Brain microvascular endothelial cell (primary cell): ENCODE measurements at places on chromosomes 3 and 15.

DNA sequence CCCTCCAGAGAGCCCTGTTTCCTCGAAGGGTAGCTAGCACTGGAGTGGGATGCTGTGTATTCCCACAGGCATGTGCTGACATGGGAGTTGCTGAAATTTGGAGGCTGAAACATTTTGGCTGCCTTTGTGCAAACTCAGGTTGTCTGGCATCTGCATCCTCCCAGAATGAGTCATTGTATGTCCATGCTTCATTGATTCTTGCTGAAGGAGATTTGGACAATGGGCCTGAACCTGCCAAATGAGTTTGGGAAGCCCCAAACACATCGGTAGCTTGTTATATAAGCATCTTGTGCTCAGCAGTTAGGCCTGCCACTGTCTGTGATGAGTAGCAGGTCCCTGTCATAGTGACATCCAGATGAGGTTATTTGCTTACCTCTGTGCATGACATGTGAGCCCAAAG, 160.0 kb downstream of the IL5RA start:
- no peak for DNase-seq

DNA sequence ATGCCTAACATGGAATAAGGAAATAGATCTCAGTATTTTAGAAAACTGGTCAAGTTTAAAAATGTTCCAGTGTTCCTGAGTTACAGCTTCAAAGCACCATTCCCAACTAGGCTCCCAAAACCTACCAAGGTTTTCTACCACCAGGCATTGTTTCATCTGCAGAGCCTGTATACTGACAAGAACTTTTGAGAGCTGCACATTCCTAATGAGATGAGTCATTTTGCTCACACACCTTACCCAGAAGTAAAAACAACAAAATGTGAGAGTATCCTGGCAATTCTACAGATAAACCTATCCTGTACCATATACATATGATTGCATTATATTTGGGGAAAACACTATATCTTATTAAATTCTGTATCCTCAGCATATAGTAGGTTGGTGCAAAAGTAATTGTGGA, 90.7 kb downstream of the ATP8B4 start:
- no peak for DNase-seq

- peak; percentile 92 for DNase-seq
These were observed 12.0 kb downstream of the TBC1D5 start for GRCh38 chr3:17730318-17730967.

GRCh38 chr3:37224879-37225278, 50.5 kb upstream of the LRRFIP2 start:
- DNase-seq: no peak

DNA sequence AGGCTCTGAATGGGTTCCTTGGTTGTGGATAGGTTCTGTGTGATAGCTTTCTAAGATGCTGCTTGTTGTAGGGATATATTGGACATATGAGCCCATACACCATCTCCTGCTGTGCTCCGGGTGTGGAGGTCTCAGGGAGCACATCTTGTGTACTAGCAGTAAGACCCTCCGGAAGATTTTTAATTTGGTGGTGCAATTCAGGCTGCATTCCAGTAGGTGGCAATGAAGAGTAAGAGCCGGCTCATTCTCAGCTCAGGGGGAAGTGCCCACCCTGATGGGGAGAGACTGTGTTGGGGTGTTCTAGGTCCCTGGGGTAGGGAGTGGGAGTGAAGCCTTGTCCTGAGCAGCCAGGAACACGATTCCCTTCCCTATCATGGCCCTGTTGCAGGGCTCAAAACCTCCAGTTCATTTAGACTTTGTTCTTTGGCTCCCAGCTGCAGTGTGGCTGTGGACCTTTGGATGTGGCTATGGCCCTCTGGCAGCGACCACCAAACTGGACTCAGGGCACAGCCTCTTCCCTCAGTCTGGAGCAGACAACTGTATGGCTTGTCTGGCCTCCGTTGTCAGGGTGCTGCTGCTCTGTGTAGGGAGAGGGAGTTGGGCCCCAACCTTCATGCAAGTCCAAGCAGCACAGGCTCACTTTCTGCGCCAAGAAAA, 104.7 kb downstream of the UNC13C start:
- peak; percentile 2 for DNase-seq

DNA sequence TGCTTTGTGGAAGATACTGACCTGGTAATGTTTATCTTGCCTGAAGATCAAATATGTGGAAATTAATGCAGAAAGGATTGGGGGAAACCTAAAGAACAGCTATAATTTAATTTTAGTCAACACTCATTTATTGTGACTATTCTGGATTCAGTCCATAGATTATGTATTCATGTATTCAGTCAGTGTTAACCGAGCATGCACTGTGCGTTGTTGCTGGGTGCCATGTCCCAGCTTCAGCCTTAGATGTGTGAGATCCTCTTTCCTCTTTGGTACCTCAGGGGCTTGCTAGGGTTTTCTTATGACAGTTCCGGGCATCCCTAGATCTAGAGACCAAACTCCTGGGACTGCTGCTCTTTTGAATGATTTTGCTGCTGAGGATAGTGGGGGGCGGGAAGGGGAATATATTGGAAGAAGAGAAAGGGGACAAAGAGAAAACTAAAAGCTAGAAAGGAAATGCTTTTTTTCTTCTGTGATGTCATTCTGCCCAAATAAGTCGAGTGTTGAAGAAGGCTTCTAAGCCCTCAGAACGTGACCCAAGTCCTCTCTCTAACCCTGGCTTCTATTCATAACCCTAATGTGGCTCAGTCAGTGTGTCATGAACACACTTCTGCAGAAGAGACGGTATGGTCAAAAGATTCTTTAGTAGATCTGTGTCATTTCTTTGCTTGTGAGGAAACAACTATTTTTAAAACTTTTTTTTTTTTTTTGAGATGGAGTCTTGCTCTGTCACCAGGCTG, 33.5 kb downstream of the STARD9 start:
- no peak for DNase-seq

- peak; percentile 6 for DNase-seq
These were observed 136.0 kb upstream of the CFAP20DC start for GRCh38 chr3:59185591-59186369.

- no peak for DNase-seq
These were observed 39.3 kb downstream of the PPCDC start for GRCh38 chr15:75062706-75063105.

- no peak for DNase-seq
These were observed 93.2 kb downstream of the PLCH1 start for GRCh38 chr3:155651489-155652218.

- no peak for DNase-seq
These were observed at the start of gene FGF7 for GRCh38 chr15:49423021-49423420. TSS of gene FGF7 (plus strand) at chr15:49423242. CDS start at chr15:49424298, 1,056 bp downstream.

- no peak for DNase-seq
These were observed 39.1 kb downstream of the PRTG start for GRCh38 chr15:55703873-55704301.

DNA sequence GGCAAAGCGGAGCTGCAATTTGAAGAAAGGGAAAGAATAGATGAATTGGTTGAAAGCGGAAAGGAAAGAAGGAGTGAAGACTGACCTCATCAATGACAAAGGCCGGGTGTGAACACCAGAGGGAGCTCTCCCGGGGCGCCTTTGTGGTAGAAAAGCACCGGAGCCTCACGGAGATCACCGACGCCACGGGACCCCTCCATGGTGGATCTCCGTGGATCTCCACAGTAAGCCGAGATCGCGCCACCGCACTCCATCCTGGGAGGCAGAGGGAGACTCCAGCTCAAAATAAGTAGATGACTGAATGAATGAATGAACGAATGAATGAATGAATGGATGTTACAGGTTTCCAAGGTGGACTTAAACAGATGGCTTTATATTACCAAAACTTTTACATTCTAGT, 25.0 kb downstream of the GPR160 start:
- DNase-seq: no peak

GRCh38 chr3:171427771-171428320, 32.4 kb downstream of the TNIK start:
- DNase-seq: no peak

DNA sequence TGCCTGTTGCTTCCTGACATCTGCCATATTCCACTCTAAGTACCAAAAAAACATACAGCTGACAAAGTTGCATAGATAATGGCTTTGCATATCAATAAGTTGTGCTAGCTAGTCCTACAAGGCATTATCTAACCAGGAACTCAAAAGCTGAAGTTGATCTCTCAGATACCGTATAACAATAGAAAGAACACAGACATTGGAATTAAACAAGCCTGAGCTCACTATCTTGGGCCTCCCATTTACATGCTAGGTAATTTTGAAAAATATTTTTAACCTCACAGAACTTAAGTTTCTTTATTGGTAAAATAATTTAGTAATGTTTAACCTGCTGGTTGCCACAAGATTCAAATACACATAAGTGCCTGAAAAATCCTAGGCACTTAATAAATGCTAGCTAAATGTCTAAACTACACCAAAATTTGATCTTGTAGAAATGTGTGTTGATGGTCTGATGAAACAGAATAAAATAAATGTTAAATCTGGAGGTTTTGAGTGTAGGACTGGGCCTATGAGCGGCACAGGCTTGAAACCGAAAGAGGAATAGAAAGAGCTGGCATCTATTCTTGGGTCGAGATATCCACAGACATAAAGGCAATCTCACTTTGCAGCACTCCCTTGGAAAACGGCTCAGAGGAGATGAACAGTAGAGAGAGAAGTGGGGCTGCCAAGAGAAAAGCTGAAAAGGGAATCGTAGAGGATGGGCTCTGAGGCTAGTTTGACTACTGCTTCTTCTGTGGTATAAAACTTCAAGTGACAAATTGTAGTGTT, 29.9 kb upstream of the TTC14 start:
- no peak for DNase-seq

GRCh38 chr3:43138488-43139231, 32.8 kb upstream of the POMGNT2 start:
- no peak for DNase-seq

GRCh38 chr3:30273304-30274072, 332.9 kb upstream of the TGFBR2 start:
- no peak for DNase-seq

GRCh38 chr15:56469483-56469882, 4.5 kb upstream of the MNS1 start:
- DNase-seq: no peak

DNA sequence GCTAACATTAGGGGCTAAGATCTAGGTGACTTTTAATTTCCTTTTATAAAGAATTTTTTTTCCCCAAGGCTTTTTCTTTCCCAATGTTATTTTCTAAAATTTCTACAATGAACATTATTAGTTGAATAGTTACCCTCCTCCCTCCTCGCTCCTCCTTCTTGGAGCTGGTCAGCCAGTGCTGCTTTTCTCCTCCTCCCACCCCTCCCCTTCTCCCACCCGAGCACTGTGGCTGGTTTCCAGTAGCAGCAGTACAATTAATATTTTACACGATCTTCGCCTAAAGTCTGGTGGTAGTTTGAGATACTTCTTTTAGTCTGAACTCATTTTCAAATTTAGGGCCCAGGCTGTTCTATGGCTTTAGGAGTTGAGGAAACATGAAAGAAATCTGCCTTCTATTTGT, 41.6 kb downstream of the EEFSEC start:
- DNase-seq: no peak

- DNase-seq: no peak
These were observed 5.6 kb upstream of the SH3BP5 start for GRCh38 chr3:15337963-15338362.

DNA sequence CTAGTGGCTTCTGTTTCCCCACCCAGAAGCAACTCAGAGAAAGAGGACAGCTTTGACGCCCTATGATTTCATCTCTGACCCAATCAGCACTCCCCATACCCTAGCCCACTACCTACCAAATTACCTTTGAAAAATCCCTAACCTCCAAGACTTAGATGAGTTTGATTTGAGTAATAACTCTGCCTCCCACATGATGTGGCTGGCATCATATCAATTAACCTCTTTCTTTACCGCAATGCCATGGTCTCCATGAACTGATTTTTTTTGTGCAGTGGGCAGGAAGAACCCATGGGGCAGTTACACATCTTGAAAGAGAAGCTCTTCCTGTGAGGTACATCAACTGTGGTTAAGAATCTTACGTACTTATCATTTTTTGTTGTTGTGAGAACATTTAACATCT, 25.5 kb upstream of the APOD start:
- DNase-seq: no peak

DNA sequence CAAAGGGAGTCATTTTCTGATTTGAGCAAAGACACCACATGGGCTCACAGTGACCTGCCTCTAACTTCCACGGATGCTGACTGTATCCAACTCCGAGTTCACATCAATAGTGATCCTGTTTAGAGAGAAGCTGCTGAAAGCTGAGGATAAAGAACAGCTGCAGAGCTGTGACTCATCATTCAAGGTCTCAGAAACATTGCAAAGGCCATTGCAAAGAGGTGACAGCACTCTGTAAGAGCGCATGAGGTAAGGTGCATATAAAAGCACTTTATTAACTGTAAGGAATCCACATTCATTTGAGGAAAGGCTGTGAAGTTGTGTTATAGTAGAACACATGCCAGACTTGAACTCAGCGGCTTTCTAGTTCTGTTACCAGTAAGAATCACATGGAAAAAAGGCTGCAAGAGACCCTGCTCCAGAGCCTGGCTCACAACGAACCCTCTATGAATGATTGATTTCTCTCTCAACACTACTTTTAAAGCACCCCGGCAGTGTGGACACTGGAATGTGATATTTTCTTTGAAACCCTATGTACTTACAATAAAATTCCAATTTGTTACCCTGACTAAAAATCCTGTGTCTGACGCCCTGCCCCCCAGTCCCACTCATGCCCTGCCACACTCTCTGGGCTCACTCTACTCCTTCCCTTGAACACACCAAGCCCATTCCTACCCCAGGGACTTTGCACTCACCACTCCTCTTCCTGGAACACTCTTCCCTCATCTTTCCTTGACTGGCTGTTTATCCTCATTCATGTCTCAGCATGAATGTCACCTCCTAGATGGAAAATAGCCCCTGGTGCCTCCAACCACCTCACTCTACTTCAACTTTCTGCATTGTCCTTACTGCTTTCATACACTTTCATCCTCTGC, 111.2 kb downstream of the LSM3 start:
- peak; percentile 84 for DNase-seq

DNA sequence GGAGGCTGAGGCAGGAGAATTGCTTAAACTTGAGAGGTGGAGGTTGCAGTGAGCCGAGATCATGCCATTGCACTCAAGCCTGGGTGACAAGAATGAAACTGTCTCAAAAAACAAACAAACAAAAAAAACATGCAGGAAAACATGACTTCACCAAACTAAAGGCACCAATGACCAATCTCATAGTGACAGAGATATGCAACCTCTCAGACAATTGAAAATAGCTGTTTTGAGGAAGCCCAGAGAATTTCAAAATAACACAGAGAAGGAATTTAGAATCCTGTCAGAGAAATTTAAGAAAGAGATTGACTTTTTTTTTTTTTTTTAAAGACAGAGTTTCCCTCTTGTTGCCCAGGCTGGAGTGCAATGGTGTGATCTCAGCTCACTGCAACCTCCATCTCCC, 26.1 kb downstream of the NCBP2 start:
- no peak for DNase-seq

DNA sequence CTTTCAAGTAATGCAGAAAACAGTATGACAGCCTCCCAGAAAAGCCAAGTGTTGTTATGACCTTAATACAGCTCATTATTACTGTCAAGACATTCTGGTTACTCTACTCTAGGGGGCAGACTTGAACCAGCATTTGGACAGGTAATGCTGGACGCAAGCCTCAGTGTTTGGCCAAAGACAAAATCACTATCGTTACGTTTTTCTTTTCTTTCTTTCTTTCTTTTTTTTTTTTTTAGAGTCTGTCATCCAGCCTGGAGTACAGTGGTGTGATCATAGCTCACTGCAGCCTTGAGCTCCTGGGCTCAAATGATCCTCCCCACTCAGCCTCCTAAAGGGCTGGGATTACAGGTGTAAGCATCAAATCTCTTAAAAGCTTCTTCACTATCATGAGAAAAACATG, 29.4 kb upstream of the TMEM45A start:
- DNase-seq: peak; percentile 57

- DNase-seq: no peak
These were observed 27.0 kb downstream of the CRYGS start for GRCh38 chr3:186517218-186517617.
